ENCODE measurements at places on chromosomes 1 and 21.

DNA sequence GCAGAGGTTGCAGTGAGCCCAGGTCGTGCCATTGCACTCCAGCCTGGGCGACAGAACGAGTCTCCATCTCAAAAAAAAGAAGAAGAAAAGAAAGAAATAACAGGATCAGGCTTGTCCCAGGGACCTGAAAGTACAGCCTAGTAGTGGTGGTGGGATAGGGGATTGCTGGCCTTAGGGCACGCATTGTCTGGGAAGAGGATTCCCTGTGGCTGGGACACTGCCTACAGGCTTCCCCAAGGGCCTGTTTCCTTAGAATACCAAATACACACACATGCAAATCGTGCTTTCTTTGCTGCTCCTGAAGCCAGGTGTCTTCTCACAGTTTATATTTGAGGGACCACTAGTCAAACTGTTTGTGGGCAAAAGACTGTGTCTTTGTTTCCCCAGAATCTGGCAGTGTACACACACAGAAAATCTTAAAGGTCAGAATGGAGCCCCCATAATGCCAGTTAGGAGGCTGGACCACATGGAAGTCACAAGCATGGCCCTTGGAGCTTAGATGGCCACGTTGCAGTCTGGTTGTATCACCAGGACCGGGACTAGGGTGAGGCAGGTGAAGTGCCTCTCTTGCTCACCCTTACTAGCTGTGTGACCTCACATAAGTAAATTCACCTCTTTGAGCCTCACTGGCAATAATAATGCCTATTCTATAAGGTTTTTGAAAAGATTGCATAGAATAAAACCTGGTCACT lies 12.7 kb upstream of the ASAP3 start:
- DNase-seq: no peak

DNA sequence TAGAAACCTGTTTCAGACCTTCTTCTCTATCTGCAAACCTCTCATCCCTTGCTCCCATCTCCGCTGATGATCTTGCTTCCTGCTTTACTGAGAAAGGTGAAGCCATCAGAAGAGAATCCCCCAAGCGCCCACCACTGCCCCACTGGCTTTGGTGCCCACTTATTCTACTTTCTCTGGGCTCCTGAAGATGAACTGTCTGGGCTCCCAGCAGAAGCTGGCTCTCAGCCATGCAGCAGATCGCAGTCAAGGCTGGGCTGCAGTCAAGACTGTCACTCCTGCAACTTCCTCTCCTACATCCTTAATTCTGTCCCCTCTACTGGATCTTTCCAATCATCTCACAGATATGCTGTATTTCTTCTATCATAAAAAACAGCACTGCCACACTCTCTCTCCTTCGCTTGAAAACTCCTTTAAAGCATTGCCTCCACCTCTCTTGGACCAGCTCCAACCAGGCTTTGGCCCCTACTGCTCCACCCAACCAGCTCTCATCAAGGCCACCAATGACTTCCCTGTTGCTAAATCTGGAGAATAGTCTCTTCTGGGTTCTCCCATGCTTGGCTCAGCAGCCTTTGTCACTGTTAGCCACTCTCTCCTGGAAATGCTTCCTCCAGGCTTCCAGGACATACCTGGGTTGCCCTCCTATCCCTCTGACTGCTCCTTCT lies 25.8 kb downstream of the TRIM62 start:
- no peak for DNase-seq

GRCh38 chr21:19993268-19993667 lies 1004.9 kb upstream of the NCAM2 start:
- DNase-seq: no peak

- no peak for DNase-seq
Measured at GRCh38 chr1:201334325-201335173, 42.9 kb downstream of the TNNT2 start.

GRCh38 chr1:16152481-16153087 lies 3.3 kb downstream of the EPHA2 start:
- DNase-seq: no peak

GRCh38 chr1:46519209-46519608 lies 29.6 kb downstream of the DMBX1 start:
- DNase-seq: no peak

DNA sequence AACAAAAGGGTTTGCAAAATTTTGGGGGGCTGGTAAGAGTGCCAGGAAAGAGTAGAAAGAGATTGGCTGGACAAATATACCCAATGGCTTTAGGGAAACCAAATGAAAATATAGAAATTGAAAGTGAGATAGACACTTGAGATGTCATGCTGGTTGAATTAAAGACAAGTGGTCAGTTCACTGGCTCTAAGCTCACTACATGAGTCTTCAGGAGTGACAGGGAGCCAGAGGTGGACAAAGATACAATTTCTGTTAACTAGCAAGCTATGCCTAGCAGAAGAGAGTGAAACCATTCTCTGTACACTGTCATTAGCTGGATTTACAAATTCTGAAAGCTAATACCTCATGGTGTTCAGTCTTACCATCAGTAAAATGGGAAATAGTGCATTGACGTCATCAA lies 82.5 kb downstream of the TBX15 start:
- no peak for DNase-seq

DNA sequence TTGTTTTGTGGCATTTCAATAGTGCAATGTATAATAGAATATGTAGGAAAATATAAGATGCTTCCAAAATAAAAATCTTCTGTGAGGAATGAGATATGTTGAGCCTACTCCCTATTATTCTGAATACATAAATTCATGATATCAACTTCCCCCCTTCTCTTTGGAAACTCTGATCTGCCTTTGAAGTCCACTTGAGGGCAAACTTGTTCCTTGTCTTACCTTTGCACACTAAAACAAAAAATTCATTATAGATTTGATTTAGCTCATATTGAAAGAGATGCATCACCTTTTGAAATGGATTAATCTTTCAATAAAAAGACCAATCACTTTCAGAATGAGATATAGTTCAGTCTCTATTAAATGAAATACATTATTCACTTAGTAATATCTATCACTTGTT lies 580.7 kb upstream of the ADGRL4 start:
- no peak for DNase-seq

- DNase-seq: no peak
Measured at GRCh38 chr1:108502624-108503023, 52.5 kb downstream of the NBPF6 start.

- DNase-seq: no peak
Measured at GRCh38 chr1:12172042-12172851, 5.5 kb downstream of the TNFRSF1B start.

DNA sequence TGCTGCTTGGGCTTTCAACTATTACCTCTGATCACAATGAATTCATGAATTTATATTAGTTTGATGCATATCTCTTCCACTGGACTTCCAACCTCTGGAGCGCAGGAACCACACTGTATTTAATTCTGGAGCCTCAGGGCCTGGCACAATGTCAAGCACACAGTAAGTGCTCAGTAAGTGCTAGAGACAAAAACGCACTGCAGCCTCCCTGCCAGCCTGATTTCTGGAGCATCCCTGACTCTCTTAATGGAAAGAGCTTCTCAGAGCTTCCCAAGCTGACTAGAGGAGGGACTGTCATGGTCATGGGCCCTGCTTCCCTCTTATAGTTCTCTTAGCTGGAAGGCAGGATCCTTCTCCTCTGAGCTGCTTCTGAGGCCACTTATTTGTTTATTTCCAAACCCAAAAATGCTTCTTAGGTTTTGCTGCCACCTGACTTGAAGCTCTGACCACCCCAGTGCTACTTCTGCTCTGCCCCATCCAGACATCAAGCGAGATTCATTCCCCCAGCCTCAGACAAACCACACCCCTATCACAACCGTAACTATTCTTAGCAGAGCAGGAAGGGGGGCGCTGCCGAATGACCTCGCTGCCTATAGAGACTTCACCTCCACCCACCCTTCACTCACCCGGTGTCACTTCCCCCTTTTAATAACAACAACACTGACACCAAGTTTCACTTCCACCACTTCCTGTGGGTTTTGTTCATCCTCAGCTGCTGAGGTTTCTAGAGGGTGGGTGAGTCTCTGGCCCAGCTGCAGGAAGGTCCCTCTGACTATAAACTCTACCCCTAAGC lies 33.6 kb downstream of the NUAK2 start:
- DNase-seq: peak; percentile 97

GRCh38 chr1:151327903-151328674 lies 873 bp upstream of the PI4KB start:
- DNase-seq: no peak

GRCh38 chr1:86928819-86929218 lies 14.4 kb downstream of the HS2ST1 start:
- no peak for DNase-seq

- no peak for DNase-seq
Measured at GRCh38 chr21:41615613-41616012, 107.7 kb upstream of the TMPRSS2 start.
